Diencephalon (tissue), 1 donor: ENCODE measurements at places on chromosomes 11 and 22. TPM values are rescaled to one million over a fixed set of nuclear protein-coding genes. Genes with fewer than 3 reads are reported as not detected.

SLC29A2 gene
- 2.1 TPM for total RNA-seq

MUC5AC gene
- not detected for total RNA-seq

RBX1 gene
- 73.8 TPM for total RNA-seq

SMIM35 gene
- total RNA-seq: under 0.01 TPM

TESMIN gene
- total RNA-seq: 1.8 TPM

SCUBE1 gene
- total RNA-seq: 3.9 TPM

TTC36 gene
- total RNA-seq: 0.92 TPM

SHANK3 gene
- 13.6 TPM for total RNA-seq

CLDN25 gene
- not detected for total RNA-seq

SCYL1 gene
- 40.6 TPM for total RNA-seq

TRIM48 gene
- not detected for total RNA-seq

KCNJ5 gene
- total RNA-seq: 4.4 TPM

SOX10 gene
- 6.2 TPM for total RNA-seq

VSIG10L2 gene
- total RNA-seq: not detected

PHETA2 gene
- total RNA-seq: 3.5 TPM

MAFF gene
- 2.5 TPM for total RNA-seq

C22orf31 gene
- total RNA-seq: not detected

PANX2 gene
- total RNA-seq: 4.8 TPM

ZNF215 gene
- total RNA-seq: 3.5 TPM

EFCAB6 gene
- 12.0 TPM for total RNA-seq

CRYBA4 gene
- total RNA-seq: not detected

CRACR2B gene
- total RNA-seq: 2.8 TPM

H19 gene
- 9.5 TPM for total RNA-seq

MFNG gene
- 4.2 TPM for total RNA-seq

OR5A1 gene
- total RNA-seq: not detected

LARGE2 gene
- total RNA-seq: 0.23 TPM

KRTAP5-2 gene
- total RNA-seq: not detected

CABP7 gene
- 2.5 TPM for total RNA-seq

LRRC75B gene
- 11.1 TPM for total RNA-seq

TRIM51 gene
- total RNA-seq: not detected

MPZL2 gene
- total RNA-seq: 1.2 TPM

SLC17A6 gene
- total RNA-seq: 134 TPM

TECTA gene
- 2.5 TPM for total RNA-seq

MS4A7 gene
- 2.1 TPM for total RNA-seq

MIF gene
- total RNA-seq: 160 TPM

GDPD5 gene
- total RNA-seq: 37.6 TPM

CHADL gene
- 3.7 TPM for total RNA-seq
